Right ventricle myocardium superior (tissue), 1 donor: ENCODE measurements at places on chromosomes 12 and 14.
A peak's percentile ranks its signal among the peaks of the same experiment; 100 is the strongest.

- DNase-seq: no peak
Measured at GRCh38 chr12:6321905-6322304, 11.4 kb downstream of the PLEKHG6 start.

DNA sequence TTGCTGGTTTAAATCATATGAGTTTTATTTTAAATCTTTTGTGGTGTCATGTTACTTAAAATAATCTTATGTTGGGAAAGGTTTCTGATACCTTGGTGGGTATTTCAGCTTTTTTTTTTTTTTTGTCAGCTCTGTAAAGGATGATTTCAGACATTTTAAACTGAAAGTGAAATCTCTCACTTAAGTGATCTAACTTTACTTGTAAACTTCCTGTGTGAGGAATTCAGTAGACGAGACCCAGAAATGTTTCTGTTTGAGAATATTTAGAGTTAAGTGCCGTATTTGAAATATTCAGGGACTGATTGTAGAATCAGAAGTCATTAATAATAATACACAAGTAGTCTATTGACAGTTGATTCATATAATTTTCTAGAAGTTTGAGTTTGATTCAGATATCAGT is 37.8 kb downstream of the PROX2 start:
- DNase-seq: no peak

DNA sequence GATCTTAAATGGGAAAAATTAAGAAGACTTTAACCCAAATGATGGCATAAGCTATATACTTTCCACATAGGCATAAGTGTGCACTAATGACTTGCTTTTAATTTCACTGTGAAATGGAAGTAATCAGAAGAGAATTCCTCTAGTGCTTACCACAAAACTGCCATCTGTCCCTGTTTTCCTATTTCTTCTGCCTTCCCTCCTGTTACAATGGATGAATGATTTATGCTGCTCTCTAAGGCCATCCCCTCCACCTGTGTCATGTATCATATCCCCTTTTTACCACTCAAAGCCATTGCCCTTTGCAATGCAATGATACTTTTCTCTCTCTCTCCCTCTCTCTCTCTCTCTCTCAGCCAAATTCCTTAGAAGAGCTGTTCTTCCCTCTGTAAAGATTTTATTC is 109.1 kb downstream of the C12orf50 start:
- no peak for DNase-seq

DNA sequence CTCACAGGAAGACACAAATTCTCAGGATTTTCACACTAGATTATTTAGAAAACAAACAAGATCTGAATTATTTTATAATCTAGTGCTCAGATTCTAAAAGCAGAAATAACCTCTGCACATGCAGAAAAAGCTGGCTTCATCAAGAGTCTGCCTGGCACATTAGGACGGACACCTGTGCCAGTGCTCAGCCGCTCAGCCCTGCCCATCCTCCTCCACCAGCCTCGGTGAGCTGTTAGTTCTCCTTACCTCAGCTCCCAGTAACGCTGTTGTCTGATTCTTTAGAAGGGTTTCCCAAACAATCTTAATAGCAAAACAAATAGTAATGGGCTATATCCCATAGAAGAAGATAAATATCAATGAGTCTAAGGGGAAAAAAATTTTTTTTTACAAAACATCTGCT is 27.7 kb downstream of the DUSP16 start:
- no peak for DNase-seq

- no peak for DNase-seq
Measured at GRCh38 chr14:50038398-50039119, 77.8 kb downstream of the VCPKMT start.

DNA sequence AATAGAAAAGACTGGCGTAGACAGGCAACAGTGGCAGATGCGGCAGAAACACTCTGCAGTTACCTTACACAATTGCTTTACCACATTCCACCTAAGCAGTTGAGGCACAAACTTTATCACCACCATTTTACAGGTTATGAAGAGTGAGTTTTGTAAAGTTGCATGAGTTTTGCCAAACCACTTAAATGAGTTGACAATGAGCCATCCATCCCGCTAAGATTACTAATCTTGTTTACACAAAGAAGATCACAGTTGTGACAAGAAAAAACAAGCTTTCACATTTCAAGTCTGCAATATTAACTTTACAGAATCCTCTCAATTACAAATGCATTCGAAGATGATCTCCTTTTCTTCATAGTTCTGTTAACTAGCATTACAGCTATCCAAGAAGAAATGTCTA is 1.8 kb downstream of the TMCC3 start:
- DNase-seq: no peak

- DNase-seq: no peak
Measured at GRCh38 chr12:107277855-107278254, 184.5 kb upstream of the CRY1 start.

DNA sequence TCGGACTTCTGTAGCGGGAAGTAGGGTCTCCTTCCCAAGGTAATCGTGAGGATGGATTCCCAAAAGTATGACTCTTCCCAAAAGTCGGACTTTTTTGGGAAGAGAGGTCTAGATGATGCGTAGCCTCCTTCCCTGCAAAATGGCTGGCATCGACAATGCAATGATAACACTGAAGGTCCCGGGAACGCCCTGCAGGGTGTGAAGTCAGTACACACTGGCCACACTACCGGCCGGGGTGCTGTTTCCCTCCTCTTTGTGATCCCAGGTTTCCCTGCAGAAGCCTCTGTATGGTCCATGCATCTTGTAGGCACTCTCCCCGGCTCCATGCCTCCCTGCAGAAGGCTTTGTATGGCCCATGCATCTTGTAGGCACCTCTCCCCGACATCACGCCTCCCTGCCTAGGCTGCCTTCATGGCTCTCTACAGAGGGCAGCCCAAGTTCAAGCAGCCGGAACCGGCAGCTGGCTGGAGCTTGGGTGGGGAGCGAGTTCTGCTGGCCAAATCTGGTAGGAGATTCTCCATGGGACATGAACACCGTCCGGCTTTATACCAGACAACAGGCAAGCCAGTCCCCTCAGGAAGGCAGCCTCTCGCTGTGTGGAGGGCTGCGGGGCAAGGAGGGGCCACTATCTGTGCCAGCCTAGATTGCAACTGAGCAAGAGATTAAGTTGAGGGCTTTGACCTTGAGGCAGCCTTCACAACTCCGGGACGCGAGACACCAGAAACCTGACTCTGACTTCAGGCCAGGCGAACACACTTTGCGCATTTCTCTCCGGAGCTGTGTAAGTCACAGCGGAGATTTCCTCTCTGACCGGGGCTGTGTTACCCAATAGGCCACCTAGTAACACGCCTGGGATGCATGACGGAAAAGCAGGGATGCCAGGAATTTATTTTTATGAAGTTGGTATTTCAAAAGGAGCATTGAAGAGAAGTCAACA is 23.5 kb downstream of the FZD10 start:
- no peak for DNase-seq

DNA sequence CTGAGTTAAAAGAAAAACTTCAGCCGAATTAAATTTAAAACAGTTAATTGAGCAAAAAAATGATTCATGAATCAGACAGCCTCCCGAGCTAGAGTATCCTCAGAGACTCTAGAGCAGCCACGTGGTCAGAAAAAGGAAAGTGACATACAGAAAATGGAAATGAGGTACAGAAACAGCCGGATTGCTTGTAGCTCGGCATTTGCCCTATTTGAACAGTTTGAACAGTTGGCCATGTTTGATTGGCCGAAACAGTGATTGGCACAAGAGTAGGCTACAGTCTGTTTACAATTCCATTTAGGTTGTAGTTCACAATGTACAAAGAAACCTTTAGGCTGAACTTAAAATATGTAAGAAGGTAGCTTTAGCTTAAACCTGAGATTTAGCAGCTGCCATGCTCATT is 12.9 kb upstream of the OXA1L start:
- no peak for DNase-seq

DNA sequence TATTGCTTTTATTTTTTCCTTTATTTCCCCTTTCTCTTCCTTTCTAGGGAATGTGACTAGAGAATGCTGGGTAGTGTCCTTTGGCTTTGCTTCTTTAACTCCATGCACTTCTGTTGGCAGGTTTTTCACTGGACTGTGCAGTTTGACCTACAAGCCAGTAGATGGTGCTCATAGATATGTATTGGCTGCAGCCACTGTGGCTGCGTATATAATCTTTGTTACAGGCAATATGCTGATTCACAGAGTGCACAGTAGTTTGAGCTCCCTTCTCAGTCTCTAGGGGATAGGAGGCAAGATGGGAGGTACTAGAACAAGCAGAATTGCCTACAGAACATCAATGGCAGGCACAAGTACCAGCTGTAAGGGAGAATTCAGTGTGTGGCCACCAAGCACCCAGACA is 503.5 kb downstream of the LRFN5 start:
- no peak for DNase-seq

- no peak for DNase-seq
Measured at GRCh38 chr12:27807063-27807703, 27.1 kb upstream of the MANSC4 start.

- DNase-seq: no peak
Measured at GRCh38 chr14:97538749-97539410, 741.7 kb downstream of the VRK1 start.

GRCh38 chr12:10031321-10031720 is 839 bp downstream of the CLEC9A start:
- no peak for DNase-seq

GRCh38 chr12:82474181-82474797 is 116.0 kb downstream of the METTL25 start:
- no peak for DNase-seq

DNA sequence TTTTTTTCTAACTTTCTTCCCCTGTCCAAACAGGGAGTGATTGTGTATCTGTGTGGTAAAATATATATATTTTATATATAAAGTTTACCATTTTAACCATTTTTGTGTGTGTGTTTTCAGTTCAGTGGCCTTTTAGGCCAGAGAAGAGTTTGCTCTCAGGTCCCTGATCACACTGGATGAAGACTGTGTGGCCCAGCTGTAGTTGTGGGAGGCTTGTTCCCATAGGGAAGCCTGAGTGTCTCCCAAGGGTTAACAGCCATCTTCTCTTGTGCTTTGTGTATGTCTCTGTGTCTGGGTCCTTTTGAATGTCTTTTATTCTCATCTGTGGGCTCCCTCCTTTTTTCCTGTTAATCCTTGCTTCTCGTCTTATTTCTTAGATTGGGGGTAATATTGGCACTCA is 23.4 kb downstream of the CGRRF1 start:
- DNase-seq: no peak

GRCh38 chr12:87116780-87117179 is 860.6 kb upstream of the MGAT4C start:
- DNase-seq: no peak

DNA sequence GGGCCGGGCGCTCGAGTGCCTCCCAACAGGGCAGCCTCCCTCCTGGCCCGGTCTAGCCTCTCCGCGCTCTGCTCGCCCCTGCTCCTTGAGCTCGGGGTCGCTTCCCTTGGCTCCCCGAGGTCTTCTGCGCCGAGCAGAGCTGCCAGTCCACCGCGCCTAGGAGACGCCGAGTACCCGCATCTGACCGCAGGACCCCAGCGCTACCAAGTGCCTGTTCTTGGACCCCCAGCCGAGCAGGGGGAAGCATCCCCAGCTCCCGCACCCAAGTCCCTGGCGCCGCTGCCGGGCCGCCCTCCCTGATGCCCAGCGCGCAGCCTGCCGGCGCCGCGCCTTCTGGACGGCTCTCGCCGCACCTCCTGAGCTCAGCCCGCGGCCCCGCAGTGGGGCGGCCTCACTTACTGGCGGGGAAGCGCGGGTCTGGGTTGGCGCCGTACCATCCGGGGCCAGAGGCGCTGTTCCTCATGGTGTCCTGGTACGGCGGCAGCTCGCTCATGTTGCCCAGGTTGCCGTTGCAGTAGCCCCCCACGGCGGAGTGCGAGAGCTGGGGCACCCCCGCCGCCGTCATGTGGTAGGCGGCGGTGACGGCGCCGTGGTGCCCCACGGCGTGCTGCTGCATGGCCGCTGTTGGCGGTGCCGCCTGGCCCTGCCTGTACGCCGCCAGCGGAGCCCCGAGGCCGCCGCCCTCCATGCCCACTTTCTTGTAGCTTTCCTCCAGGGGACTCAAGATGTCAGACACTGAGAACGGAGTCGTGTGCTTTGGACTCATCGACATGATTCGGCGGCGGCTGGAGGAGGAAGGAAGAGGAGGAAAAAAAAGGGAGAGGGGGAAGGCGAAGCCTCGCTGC is 1.2 kb downstream of the NKX2-1 start:
- DNase-seq: no peak

DNA sequence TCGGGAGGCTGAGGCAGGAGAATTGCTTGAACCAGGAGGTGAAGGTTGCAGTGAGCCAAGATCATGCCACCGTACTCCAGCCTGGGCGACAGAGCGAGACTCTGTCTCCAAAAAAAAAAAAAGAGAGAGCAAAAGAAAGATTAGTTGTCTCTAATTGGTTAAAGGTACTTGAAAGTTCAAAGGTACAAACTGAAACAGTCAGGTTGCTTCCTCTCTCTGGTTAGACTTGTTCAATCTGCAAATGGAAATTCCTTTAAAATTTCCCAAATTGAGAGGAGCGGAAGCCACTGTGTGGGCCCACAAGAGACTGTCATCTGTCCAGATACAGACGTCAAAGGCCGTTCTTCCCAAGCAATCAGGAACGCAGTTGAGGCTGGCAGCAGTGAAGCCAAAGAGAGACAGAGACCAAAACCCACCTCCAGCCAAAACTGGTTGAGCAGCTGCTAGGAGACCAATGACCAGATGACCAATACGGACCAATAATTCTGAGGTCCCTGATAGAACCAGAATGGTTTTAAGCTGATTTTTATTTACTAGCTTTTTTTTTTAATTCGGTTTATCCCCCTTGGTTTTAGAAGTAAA is 63.6 kb downstream of the GCH1 start:
- no peak for DNase-seq

DNA sequence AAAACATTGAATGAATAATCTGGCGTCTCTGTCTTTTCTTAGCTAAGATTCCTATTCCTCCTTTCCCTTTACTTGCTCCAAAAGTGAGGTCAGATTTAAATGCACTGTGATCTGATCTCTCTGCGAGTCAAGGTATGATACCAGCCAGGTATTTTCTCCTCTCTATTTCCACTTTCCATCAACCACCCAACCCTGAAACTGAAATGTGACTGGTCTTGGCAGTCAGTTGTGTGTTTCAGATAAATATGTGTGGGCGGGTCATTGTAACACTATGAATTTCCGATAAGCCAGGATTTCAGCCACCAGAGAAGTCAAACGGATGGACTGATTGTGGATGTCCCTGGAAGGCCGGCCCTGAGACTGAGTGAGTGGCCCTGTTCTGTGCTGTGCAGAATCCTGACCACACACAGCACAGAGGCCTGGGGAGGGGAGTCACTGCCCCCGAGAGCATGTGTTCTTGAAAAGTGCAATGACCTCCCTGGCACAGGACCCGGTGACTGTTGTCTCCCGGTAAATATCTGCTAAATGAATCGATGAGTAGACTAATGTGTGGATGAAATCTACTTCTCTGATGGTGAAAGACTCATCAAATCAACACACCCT is 612.5 kb upstream of the TMEM132C start:
- DNase-seq: no peak

GRCh38 chr14:75273272-75274049 is 5.2 kb upstream of the FOS start:
- no peak for DNase-seq

- peak; percentile 87 for DNase-seq
Measured at GRCh38 chr12:108856428-108857157, 790 bp downstream of the SSH1 start.

GRCh38 chr14:69036757-69037506 is 57.8 kb upstream of the ACTN1 start:
- DNase-seq: no peak
